ENCODE measurements at places on chromosomes 16 and 17.

DNA sequence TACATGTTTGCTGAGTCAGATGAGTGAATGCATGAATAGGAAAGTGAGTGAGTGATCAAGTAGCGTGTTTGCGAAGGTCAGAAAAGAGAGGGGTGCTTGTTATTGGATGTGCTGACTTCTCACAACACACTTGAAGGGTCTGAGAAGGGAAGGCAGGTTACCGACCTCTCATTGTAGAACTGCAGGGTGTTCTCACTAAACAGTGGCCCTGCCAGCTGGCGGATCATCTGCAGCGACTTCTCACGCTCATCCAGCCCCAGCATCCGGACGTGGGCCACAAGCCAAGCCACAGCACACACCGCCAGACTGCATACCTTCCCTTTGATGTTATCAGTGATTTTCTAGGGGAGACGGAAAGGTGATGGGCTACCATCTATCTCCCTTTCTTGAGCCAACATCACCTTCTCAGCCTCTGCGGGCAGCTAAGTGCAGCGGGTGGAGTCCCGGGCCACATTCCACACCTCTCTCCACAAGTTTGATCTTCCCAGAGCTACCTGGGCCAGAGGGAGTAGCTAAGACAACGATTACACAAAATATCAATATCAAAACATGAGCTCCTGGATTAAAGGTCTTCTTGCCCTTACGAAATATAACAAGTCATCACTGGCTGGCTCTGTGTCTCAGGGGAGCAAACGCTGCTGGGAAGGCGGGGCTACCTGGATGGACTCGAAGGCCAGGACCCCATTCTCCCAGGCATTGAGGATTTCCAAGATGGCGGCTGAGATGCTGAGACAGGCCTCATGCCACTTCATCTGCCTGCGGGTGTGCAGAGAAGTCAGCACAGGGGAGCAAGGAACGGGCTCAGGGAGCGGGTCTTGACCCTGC, 11.0 kb downstream of the CSF3 start:
- DNase-seq: no peak

GRCh38 chr16:3143598-3144320, 8.9 kb downstream of the ZNF213 start:
- no peak for DNase-seq

GRCh38 chr17:56176091-56176490, 22.8 kb downstream of the ANKFN1 start:
- no peak for DNase-seq

DNA sequence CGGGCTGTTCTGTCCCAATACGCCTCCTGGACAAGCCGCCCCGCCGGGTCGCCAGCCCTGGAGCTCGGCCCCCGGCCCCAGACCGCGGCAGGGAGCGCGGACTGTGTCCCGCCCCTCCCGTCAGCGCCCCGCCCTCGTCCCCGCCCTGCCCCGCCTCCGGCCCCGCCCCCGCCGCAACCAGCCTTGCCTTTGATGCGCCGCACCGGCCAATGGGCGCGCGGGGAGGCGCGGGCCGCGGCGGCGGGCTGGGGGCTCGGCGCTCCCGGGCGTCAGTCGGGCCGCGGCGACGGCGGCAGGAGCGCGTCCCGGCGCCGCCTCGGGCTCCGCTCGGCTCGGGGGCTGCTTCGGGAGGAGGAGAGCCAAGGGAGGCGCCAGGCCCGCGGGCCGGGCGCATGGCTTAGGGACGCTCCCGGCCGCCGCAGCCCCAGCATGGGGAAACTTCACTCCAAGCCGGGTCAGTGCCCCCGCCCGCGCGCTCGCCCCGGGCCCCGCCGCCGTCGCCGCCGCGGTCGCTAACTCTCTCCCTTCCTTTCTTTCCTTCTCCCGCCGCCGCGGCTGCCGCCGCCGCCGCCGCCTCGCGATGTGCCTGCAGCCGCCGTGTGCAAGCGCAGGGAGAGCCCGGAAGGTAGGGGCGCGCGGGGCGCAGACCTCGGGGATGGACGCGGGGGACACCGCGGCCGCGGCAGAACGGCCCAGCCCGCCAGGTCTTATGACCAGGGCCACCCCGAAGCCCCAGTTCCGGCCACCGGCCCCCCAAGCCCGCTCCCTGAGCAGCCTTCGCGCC, at the start of gene NKD1:
TSS of gene NKD1 (plus strand) at position 272 of the 784 bp plus-strand sequence. CDS start at position 430, 158 bp downstream.
- DNase-seq: peak; percentile 29

DNA sequence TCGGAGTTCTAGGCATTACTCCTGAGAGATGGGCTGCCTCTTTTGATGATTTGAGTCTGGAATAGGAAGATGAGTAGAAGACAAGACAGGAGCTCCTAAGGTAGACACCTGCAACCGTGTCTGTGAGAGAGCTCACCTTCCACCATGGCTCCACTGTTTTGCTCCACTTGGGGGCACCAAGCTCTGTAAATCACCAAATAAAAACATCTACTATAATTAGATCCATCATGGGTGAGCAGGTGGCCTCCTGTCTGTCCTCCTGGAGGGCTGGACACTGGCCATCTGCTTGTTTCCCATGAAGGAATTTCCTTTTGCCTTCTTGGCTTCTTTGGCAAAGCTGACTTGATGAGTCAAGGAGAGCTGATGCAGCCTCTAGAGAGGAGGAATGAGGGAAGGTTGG, 179.0 kb downstream of the HAPSTR1 start:
- no peak for DNase-seq

DNA sequence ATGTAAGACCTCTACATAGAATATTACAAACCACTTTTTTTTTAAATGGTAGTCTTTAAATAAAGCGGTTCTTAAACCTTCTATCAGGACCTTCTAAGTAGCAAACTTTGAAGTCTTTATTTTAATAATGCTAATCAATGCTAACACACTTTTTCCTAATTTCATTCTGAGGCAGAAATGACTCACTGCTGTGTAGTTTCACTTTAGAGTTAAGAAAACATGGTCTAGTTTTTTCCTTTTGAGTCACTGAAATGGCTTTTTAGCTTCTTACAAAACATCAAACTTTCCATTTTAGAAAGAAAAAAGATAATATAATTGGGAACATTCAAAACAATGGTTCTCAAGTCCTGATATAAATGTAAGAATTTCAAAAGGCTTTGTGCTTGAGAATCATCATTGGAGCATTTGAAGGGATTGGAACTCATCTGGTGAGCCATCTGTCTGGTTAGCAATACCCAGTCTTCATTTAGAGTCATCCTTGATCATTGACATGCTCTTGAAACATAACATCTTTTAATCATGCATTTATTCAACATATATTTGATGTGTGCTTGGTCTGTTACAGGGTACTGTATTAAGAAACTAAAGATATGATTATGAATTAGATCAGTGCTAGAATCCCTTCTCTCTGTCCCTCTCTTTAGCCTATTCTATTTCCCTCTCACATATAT, 258.3 kb upstream of the MON1B start:
- DNase-seq: no peak

All from stimulated activated CD8-positive, alpha-beta memory T cell treated with anti-CD3 and anti-CD28 coated beads, Interleukin-15, amount 100 ng/mL, for 4 hours (primary cell).